Activated naive CD4-positive, alpha-beta T cell (primary cell): ENCODE measurements at places on chromosomes 7 and 10.

- no peak for DNase-seq
Observed at GRCh38 chr10:69215405-69216171, 4.5 kb upstream of the HKDC1 start.

GRCh38 chr7:121081327-121081936 lies 92.9 kb downstream of the CPED1 start:
- no peak for DNase-seq

- no peak for DNase-seq
Observed at GRCh38 chr7:157587805-157588560, 251.2 kb downstream of the DNAJB6 start.

GRCh38 chr10:98474628-98475027 lies 27.9 kb upstream of the HPS1 start:
- no peak for DNase-seq

GRCh38 chr7:158055726-158056510 lies 531.7 kb downstream of the PTPRN2 start:
- DNase-seq: no peak

DNA sequence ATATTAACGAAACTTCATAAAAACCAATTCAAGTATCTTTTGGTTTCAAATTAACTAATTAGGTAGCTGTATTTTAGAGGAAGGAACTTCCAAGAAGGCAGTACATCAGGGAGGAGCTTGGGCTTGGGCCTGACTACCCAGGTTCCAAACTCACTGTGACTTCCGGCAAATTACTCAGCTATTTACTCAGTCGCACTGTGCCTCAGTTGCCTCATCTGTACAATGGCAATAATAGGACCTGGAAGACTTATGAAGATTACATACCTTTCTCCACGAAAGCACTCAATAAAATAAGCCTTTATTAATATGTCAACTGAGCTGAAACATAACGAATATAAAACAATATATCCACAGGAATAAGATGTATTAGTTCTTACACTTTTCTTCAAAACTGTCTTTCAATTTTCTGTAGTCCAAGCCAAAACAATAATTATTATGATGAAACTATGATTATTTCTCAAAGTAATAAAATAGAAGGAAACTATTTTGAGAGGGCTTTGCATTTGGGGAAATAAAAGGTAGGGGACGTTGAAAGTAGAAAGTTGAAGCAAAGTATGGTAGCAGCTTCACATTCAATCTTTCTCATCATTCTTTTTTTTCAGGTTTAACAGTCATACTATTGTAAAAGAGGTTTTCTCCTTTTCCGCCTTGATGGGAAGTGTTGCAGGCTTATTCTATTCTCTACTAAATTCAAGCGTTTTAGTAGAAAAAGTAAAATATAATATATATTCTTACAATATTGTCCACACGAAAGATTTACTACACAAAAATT lies 10.5 kb upstream of the EBLN1 start:
- no peak for DNase-seq

DNA sequence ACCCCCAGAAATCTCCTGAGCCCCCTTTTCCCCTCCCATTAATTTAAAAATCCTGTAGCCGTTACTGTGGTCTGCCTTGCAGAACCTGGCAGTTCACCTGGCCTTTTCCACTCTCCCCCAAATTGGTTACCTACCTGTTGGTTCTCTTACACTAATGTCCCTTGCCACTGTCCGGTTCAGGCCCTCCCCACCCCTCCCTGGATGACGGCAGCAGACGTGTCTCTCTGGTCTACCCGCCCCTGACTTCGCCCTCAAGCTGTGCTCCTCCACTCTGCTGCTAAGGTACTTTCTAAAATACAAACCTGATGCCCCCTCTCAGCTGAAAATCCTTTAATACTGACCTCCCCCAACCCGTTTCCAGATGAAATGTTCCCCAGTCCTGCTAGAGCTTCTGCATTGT lies 15.6 kb upstream of the SH3PXD2A start:
- no peak for DNase-seq

- no peak for DNase-seq
Observed at GRCh38 chr7:105141068-105141467, 127.1 kb downstream of the KMT2E start.

DNA sequence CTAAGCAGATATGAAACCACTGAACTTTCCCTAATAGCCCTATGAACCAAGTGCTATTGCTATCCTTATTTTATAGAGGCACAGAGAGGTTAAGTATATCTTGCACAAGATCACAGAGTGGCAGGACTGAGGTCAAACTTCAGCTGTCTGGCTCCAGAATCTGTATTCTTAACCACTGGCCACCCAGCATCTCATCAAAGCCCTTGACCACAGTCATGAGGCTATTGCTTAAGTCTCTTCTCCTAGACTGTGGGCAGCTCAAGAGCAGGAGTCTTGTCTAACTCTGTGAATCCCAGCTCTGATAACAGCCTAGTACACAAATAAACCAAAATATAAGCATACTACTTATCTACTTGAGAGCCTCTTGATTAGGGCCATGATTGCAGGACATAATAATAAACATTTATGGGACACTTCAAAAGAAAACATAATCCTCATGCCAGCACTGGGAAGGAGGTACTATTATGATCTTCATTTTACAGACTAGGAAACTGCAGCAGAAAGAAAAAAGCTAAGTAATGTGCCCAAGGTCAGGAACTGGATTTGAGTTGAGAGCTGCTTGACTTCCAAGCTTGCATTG lies 22.4 kb upstream of the SMC3 start:
- DNase-seq: no peak

DNA sequence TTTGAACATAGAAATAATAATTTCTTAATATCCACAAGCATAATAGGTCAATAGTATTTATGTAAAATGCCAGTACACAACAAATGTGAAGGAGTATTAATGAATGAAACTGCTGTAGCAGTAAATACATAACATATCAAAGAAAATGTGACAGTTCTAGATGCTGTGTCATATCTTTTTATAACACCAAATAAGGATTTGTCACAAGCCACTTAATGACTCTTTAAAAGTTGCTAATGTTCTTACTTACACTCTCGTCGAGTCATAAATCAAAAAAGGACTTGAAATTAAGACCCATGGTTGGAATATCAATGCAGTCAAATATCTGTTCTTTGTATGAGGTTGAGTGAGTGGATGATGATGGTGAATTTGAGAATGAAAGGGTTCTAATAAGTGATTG lies 96.6 kb downstream of the CELF2 start:
- no peak for DNase-seq

GRCh38 chr10:109474261-109474660 lies 449.1 kb downstream of the XPNPEP1 start:
- no peak for DNase-seq

DNA sequence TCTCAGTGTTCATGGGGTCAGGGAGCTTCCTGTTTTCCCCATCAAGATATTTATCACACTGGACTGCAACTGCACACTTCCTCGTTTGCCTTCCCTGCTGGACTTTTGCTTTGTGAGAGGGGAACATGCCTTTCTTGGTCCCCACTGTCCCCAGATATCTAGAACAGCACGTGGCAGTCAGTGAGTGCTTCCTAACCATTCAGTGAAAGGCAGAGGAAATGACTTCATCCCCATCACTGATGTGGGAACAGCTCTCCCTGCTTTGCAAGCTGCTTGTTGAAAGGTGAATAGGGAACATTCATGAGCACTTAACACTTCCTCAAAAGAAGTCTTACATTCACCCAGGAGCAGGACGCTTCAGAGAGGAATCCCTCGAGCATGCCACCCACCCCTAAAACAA lies 135.4 kb downstream of the MYOF start:
- DNase-seq: no peak

DNA sequence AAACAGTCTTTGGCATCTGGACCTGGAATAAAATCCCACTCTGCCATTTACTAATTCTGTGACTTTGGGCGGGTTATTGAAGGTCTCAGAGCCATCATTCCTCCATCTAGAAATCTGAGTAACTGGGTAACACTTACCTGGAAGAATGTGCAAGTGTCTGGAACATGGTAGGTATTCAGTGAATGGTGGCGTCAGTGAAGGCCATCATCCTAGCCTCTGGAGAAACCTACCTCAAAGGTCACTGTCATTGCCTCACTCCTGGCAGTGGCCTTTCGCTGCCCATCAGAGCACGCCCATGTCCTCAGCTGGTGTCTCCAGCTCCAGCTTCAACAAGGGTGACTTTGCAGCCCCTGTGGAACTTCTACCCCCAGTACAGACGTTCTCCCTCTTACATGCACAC lies 4.5 kb downstream of the GAL3ST4 start:
- no peak for DNase-seq

DNA sequence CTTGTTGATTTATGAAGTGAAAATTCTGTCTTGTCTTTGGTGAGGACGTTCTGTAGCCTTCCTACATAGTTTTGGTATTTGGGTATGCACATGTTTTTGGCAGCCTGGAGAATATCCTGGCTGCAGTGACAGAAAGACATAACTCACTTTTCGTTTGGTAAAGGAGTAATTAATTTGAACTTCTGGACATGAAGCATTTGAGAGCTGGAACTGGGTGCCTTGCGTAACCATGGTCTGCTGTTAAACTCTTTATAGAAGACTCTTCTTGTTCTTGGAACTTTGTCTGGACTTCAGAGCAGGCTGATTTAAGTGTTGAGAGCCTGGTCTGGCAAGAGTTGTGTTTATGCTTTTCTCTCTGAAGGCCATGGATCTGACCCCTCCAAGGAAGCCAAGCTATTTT lies 231.3 kb downstream of the LRMDA start:
- DNase-seq: no peak
